ENCODE measurements at places on chromosomes 12 and 14.

DNA sequence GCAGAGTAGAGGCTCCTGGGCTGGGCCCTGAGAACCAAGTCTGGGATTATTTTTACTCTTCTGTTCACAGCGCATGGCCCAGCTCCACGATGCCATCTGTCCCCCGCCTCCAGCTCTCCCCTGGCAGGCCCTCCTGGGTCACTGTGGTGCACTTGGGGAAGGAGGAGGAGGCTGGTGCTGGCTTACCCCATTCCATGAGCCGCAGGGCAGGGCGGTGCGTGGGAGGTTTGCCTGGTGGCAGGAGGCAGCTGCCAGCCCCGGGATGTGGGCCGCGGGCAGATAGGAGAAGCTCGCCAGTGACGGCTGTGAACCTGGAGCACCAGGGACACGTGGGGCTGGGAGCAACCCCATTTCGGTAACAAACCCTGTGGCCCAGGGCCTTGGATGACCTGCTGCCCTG is 23.2 kb downstream of the TEAD4 start:
- no peak for DNase-seq

DNA sequence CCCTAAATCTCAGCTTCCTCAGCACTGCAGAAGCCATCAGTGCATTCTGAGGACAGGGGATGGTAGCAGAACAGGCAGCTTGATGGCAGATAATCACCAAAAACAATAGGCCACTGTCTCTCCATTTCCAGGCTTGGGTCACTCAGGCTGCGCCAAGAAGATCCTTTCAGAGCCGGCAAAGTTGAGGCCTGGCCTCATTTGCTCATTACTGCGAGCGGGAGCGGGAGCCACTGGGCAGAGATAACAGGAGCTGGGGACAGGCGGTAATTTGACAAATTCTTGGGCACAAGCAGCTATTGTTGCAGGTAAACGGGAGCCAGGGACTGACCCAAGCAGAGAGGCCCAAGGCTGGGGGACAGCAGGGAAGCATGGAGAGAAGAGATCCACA is 2.1 kb downstream of the MSI1 start:
- DNase-seq = no peak

- peak; percentile 99 for DNase-seq
These were observed 2.6 kb downstream of the GDF11 start for GRCh38 chr12:55745361-55746173.

DNA sequence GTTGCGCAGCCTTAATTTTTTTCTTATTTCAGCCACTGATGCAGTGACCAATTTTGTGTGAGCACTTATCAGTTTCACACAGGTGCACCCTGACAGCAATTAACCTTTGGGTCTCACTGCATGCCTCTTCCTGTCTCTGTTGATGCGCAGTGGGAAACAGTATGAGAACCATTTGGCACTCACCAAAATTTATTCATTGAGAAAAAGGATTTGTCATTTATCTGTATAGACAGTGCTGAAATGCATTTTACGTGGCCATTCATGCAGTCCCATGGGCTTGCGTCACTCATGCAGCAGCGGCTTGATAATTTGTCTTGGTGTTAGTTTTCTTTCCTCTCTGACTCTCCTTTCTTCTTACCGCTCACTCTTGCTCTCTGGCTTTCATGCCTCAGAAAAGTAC is 157.5 kb downstream of the C12orf75 start:
- DNase-seq = no peak

GRCh38 chr12:49260571-49261363 is 4.1 kb upstream of the TUBA1C start:
- DNase-seq = no peak

DNA sequence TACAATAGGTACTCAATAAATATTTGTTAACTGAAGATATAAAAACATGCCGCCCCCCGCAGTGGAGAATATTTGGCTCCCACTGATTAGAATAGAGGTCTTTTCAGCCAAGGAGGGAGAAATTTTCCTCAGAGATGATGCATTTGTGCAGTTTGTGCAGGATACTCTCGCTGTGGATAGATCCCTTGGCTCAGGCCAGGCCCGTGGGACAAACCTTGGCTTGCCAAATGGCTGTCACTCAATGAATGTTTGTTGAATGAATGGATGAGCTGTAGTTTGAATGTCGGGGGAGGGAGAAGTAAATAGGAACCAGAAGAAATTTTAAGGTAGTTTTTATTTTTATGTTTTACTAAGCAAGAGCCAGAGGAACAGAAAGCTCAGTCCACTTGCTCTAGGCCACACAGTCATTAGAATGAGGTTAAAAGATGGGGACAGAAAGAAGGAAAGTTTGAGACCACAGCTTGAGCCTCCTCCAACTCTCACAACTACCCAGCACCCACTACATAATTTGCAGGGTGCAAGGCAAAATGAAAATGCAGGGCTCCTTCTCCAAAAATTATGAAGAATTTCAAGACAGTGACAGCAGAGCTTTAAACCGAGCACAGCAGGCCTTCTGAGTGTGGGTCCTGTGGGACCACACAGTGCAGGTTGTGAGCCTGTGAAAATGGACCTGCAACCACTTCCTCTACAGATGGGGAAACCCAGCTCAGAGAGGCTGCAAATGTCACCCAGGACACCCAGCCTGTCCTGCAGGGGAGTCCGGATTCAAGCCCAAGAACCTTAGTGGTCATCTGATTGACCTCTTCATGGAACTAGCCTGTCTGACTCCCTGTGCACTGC is 51.4 kb downstream of the WSCD2 start:
- DNase-seq = no peak

GRCh38 chr14:63854330-63854729 is 1.5 kb downstream of the SYNE2 start:
- DNase-seq = peak; percentile 44

DNA sequence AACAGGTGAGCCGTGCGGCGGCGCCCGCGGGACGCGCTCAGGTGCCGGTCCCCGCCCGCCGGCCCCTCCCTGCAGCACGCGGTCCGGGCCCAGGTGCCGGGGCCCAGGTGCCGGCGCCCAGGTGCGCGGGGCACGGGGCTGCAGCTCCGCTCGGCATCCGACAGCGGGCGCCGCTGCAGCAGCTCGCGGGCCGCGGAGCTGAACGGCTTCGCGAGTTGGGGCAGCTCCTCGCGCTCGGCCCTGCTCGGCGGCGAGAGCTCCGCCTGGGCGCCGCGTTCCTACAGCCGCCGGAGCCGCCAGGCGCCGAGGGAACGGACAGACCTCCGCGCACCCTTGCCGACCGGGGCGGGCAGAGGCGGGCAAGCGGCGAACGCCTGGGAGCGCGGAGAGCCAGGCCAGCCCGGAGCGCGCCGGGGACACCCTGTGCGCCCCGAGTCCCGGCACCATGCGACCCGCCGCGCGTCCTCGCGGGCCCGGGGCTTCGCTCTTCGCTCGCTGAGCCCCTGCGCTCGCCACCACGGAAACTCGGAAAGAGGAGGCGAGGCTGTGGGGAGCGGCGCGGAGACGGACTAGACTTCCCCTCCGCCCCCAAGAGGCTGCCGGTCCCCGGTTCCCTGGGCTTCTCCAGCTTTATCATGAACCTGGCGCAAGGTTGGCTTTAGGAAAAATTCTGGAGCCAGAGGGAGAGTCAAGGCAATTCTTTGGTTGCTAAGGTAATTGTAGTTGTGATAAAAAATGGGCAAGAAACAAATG is at the start of gene RGS6:
Gene RGS6 (plus strand): TSS at position 201 of the 753 bp plus-strand sequence.
- DNase-seq = peak; percentile 52

DNA sequence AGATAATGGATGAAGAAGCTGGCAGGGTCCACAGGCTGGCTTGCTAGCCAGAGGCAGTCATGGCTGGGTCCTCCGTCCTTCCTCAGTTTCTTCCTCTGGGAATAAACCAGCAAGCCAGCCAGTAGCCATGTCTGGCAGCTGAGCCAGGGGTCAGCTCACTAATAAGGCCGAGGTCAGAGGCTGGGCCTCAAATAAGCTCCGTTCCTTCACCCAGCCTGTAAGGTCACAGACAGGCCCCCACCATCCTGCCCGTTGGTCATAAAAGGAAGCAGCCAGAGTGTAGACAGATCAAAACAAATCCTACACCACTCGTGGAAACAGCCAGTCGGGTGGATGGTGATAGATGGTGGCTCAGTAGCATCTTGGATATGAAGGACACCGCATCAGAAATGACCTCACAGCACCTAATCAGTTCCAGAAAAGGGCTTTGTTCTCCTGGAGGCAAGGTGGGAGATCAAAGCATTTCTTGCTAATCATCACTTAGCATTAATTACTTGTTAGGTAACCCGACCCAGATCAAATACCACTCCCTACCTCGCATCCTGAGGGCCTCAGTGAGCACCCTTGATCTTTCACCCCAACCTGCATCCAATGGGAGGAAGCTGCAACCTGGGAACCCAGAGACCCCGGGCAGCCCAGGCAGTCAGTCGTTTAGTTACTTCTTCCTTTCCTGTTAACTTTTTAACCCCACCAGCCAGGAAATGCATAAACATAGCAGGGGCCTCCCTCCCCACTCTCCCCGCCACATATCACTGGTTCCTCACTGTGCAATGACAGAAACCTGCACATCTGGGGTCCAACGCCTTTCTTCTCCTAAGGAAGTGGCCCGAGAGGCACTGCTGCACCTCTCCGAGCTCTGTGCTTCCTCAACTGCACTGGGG is 90.2 kb downstream of the KDM2B start:
- no peak for DNase-seq

- DNase-seq = no peak
These were observed 134.9 kb upstream of the FRMD6 start for GRCh38 chr14:51516706-51517395.

DNA sequence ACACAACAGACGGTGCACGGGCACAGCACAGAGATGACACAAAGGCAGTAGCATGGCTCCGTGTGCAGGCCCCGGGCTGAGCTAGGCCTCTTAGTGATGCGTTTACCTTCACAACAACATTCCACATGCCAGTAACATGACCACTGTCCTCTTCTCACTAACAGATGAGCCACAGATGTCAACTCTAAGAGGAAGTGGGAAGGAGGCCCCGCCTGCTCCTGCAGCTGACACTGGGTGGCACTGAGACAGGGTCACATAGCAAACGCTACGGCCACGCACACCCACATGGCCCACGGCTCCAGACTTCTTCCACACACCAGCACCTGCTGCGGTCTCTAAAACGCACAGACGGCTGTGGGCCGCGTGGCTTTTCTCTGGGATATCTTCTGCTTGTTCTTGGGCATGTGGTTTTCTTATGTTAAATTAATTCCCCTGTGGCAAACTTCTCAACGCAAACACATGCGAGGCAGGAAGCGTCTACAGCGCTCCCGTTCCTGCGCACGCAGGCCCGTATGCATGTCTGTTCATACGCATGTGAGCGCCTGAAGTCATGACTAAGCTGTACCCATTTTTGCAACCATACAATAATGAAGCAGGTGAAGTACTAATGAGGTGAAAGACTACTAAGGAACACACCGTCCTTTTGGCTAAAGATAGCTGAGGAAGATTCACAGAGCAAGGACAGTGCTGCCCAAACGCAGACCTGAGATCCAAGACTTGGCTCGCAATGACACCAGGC is 26.8 kb downstream of the AMN start:
- DNase-seq = no peak

- no peak for DNase-seq
These were observed 299.1 kb upstream of the AMIGO2 start for GRCh38 chr12:47378907-47379306.

- DNase-seq = no peak
These were observed 7.9 kb upstream of the PLEKHG6 start for GRCh38 chr12:6302621-6303020.

GRCh38 chr14:83611491-83611890 is 1918.5 kb upstream of the FLRT2 start:
- DNase-seq = no peak

GRCh38 chr14:81555051-81555450 is 21.4 kb upstream of the SEL1L start:
- no peak for DNase-seq

- no peak for DNase-seq
These were observed 86.2 kb downstream of the HELB start for GRCh38 chr12:66388517-66388916.

- DNase-seq = peak; percentile 4
These were observed 578.9 kb upstream of the ATP2B1 start for GRCh38 chr12:90287585-90287984.

- no peak for DNase-seq
These were observed 92.4 kb downstream of the NUAK1 start for GRCh38 chr12:106046301-106046846.

DNA sequence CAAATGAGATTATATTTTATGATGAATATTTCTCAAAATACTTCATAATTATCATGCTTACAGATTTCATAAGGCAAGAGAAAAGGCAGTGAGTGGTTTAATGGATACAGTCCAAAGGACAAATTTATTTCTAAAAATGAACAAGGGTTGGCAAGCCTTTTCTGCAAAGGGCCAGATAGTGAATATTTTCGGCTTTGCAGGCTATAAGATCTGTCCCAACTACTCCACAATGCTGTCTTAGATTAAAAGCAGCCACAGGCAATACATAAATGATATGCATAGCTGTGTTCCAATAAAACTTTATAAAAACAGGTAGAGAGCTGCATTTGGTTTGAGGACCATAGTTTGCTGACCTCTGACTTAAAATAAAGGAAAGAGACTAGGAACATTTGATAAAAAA is 42.9 kb upstream of the STK38L start:
- DNase-seq = no peak

DNA sequence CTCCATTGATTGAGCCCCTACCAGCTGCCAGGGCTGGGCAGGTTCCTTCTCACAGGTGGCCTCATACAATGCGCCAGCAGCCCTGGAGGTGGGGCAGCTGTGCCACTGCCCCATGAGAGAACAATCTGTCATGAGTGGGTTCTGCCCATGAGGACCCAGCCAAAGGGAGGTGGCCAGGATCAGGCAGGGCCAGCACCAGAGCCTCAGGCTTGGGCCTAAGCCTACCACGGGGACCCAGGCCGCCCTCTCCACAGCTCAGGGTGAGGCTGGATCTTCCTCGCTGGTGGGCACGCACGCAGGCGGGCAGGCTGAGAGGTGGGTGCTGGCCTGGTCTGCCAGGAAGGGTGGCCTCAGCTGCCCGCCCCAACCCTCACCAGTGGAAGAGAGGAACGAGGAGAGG is 110.7 kb downstream of the KIF26A start:
- DNase-seq = no peak

GRCh38 chr14:39768589-39768988 is 336.4 kb upstream of the FBXO33 start:
- DNase-seq = no peak
